ENCODE measurements at places on chromosomes 16 and 17. TPM values are rescaled to one million over a fixed set of nuclear protein-coding genes. Genes with fewer than 3 reads are reported as not detected.
A peak's percentile ranks its signal among the peaks of the same experiment; 100 is the strongest.

HSPB9 gene
- polyA plus RNA-seq: 0.34 TPM

ACAP1 gene
- 13.6 TPM for polyA plus RNA-seq

ADAMTS18 gene
- 3.7 TPM for polyA plus RNA-seq

RAD51D gene
- polyA plus RNA-seq: 6.4 TPM

ALOX12 gene
- 0.79 TPM for polyA plus RNA-seq

KRTAP16-1 gene
- not detected for polyA plus RNA-seq

NOG gene
- 6.3 TPM for polyA plus RNA-seq

LRRC75A gene
- polyA plus RNA-seq: 5.8 TPM

DNA sequence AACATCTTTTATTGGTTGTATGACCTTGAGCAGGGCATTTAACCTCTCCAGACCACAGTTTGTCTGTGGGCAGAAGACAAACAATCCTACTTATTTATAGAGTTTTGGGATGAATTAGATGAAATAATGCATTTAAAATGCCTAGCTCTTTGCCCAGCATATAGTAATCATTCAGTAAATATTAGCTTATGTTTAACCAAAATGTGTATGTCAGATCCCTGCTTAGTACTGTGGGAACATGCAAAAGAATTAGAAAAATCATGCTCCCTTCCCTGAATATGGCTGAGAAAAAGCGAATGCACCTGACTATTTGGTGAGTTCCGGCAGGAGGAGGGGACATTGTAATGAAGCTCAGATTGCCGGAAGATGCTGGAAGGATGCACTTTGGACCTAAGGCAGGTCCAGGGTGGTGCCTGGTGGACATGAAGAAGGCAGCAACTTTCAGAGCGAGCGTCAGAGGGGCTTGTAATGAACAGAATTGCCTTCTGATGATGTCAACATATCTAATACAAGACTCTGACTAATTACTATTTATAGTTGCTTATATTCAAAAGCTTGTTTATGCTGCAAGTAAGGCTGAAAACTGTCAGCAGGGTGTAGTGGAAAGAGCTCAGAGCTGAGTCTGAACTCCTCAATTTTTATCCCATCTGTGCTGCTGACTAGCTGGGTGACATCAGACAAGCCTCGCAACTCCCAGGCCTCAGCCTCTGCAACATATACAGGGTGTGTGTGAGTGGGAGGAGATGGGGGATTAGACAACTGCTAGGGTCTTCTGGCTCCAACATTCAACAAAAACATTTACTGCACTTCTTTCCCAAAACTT is 221.2 kb downstream of the PRKCA start:
- no peak for DNase-seq

DNA sequence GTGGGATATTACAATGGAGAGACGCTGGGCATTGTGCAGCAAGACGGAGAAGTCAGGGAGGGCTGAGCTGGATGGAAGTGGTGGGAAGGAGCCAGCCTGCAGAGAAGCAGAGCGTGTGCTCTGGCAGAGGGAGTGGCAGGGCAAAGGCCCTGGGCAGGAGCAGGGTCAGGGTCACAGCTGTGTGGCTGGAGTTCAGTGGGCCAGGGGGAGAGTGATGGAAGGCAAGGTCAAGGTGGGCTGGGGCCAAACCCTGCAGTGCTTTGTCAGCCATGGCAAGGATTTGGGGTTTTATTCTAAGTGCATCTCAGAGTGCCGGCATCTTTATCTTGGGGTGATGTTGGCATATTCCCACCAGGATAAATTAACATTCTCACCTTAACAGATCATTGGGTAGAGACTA is 31.9 kb upstream of the C16orf78 start:
- DNase-seq: no peak

GRCh38 chr16:58884141-58884540 is 150.0 kb upstream of the GOT2 start:
- no peak for DNase-seq

DNA sequence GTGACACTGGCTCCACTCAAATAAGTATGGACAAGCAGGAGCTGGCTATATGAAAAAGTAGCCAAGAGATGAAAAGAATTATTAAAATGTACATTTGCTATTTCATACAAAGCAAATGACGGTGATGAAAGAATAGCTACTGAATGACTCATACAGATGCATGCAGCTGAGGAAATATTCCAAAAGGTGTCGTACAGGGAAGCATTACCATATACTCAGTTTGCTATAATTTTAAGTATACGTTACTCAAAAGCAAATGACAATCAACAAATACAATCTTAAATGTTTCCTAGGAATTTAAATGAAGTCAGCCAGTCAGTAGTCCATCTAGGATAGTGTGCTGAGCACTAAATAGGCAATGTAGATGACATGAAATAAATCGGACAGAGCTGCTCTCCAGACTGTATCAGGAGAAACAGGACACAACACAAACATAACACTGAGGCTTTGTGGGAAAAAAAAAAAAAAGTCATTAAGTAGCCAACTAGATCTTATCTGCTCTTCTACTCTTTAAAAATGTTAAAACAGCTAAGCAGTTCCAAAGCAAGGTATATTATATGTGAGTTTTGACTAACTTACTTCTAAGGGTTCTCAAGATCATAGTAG is 65.0 kb downstream of the NCOR1 start:
- no peak for DNase-seq

DNA sequence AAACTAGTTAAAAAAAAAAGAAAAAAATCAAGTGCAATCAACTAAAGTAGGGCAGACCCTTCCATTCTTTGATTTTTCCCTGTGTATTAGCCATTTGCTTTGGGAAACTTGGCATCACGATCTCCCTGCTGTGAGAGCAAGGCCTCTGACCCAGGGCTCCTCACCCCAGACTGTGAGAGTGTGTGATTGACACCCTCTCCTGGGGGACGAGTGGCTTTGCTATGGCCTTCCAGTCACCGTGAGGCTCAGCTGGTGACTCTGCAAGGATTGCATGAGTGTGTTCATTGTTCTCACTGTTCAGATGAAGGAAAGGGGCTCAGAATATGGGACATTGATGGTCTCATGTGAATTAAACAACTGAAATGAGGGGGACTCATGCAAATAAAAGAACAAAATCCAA is 69.0 kb upstream of the BCAR1 start:
- peak; percentile 20 for DNase-seq

- DNase-seq: no peak
Measured at GRCh38 chr17:20127360-20128035, 118.3 kb downstream of the SPECC1 start.

GRCh38 chr16:2959206-2959605 is 4.9 kb upstream of the KREMEN2 start:
- DNase-seq: no peak

- no peak for DNase-seq
Measured at GRCh38 chr17:73640691-73641090, 3.6 kb downstream of the SDK2 start.

DNA sequence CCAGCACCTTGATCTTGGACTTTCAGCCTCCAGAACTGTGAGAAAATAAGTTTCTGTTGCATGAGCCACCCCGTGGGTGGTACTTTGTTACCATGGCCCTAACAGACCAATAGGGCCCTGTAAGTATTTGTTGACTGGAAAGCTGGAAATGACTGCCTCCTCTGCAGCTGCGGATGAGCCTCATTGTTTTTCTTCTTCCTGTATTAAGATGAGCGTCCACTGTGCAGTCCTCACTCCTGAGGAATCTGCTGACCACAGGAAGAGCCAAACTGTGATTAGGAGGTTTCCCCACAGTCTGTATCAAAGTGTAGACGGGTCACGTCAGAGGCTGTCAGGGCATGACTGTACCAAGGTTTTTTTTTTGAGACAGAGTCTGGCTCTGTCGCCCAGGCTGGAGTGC is 12.2 kb upstream of the AKTIP start:
- no peak for DNase-seq

DNA sequence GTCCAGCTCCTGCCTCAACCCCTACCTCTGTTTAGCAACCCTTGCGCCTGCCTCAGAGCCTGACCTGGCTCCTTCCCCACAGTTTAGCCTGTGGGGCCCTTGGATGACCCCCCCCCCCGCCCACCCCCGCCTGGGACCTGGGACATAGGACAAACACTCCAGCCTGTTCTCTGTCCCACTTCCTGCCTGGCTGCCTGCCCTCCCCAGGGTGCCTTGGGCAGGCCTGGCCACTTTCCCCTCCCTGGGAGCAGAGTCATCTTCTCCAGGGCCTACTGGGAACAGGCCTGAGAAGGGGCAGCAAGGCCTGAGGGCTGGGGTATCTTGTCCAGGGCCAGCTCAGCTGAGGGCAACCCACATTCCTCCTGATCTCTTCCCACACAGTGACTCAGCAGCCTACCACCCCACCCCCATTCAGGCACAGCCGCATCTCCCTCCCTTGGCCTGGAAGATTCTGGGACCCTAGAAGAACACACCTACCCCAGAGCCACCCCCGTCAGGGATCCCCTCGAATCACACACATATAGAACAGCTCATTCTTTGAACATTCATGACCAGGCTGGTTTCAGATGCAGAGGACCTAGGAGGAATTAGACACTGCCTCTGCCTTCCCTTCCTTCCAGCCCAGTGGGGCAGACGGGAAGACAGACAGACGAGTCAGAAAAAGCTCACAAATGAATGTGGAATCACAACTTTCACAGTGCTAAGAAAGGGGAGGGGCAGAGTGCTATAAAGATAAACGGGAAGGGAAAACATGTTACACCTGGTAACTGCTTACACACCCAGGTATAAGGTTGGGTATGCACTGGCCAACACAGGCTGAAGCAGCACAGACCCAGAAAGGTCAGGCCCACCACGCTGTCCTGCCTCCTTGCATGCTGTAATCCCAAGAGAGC is 6.0 kb downstream of the FHOD1 start:
- DNase-seq: no peak

DNA sequence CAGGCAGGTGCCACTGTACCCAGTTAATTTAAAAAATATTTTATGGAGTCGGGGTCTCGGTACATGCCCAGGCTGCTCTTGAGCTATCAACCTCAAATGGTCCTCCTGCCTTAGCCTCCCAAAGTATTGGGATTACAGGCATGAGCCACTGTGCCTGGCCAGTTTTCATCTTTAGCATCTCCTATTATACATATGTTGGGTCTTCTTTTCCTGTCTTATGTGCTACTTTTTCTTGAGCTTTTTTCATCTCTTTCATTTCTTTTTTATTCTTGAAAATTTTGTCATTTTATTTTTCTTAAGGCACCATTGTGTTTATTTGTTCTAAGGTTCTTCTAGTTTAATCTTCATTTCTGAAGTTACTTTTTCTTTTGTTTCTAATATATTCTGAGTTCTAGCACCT is 20.7 kb downstream of the BANP start:
- DNase-seq: no peak

DNA sequence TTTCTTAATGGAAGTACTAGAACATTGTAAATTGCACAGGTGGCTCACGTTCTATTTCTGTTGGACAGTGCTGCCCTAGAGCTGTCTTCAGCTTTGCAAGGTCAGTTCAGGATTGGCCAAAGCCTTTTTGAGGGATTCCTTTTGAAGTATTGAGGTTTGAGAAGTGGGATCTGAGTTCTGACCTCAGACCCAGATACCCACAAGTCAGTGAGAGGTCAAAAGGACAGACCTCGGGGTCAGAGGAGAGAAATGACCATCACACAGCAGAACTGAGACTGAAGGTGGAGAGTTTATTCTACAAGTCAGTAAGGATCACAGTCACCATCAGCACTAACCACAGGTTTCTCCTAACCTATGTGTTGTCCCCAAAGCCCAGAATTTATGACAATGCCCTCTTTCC is 1.7 kb downstream of the ACSM5 start:
- no peak for DNase-seq

GRCh38 chr17:27381007-27381501 is 75.2 kb upstream of the KSR1 start:
- no peak for DNase-seq

GRCh38 chr17:54028986-54029580 is 206.4 kb downstream of the KIF2B start:
- no peak for DNase-seq

GRCh38 chr16:10154389-10154788 is 27.8 kb downstream of the GRIN2A start:
- DNase-seq: no peak

- DNase-seq: no peak
Measured at GRCh38 chr16:10349851-10350250, 36.0 kb upstream of the ATF7IP2 start.

DNA sequence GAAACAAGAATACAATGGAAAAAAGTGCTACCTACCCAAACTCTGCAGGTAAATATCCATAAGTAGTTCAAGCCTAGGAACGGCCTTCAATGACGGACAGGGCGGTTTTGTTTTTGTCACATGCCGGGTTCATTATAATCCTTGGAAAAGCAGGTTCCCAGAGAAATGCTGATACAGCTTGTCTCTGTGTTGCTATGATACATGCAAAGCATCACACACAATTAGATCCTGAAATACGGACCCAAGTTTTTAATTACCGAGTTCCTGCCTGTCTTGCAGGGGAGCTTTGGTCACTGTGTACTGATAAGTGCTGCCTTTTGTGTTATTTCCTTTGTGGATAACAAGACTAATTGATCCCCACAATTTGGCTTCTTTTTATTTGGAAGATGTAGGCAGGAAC is 217.4 kb downstream of the HAPSTR1 start:
- DNase-seq: no peak

DNA sequence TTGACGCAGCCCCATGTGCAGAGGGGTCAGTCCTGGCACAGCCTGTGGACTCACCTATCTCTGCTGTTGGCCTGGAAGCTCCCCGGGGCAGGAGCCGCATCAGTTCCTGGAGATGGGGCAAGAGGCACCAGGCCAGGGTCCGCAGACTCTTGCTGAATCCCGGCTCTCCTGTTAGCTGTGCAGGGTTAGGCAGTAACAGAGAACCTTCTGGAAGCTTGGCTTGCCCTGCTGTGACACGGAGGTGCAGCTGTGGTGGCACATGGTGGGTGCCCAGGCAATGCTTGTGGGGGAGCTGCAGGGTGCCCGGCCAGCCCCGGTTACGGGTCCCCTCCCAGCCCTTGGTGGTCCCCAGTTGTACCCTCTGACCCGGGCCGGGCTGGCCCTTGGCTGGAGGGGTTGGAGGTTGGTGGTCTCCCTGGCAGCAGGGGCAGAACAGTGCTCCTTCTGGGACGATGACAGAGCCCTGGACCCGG is 26.0 kb upstream of the ZNF469 start:
- DNase-seq: no peak

GRCh38 chr17:58410714-58411407 is 6.5 kb downstream of the RNF43 start:
- DNase-seq: no peak

DNA sequence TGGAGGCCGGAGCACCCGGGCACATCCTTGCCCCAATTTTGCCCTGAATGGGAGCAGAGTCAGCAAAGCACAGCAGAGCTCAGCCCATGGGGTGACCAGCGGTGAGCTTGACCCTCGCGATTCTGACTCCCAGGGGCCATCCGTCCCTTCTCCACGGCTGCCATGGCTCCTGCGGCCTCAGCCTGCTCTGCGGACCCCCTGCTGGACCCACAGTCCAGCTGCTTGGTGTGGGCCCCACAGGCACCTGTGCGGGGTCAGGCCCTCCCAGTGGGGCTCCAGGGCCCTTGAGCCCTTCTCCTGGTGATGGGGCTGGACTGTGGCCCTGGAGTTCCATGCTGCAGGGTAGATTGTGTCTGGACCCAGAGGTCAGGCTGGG is 144.2 kb downstream of the ENGASE start:
- DNase-seq: no peak

GRCh38 chr16:30137897-30138296 is 14.9 kb upstream of the MAPK3 start:
- DNase-seq: no peak

Data from hindlimb muscle (tissue), 1 donor.